ENCODE measurements at places on chromosomes 5 and 9.

GRCh38 chr9:90996154-90997065 is 194.8 kb downstream of the SYK start:
- DNase-seq = no peak

DNA sequence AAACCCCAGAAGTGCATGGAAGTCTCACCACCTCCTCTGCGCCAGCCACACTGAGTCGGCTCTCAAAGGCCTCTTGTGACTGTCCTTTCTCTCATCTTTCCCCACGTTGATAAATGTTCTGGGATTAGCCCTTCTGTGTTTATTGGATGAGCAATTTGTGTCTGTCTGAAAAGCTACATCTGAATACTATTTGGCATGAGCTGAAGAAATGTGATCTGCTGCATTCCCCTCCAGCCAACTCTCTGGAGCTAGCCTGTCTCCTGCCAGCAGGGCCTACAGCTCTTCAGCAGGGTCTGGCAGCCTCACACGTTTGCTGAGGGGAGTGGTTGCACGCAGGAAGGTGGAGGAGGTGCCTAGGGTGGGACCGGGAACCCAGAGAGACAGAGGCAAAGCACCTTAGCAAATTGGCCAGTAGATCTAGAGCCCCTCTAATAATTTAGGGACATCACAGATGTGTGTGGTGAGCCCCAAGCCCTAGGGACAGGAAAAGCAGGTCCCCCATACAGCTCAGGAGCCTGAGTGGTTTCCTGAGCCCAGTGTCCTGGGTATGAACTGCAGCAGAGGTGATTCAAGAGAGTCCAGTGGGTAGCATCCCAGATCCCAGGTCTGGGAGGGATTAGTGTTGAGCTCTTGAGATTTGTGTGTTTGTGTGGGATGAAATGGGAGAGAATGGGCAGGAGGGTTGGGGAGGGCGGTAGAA is 20.5 kb upstream of the B4GALT1 start:
- DNase-seq = peak; percentile 59

- peak; percentile 25 for DNase-seq
These were observed 67.8 kb upstream of the KLF4 start for GRCh38 chr9:107557236-107557990.

DNA sequence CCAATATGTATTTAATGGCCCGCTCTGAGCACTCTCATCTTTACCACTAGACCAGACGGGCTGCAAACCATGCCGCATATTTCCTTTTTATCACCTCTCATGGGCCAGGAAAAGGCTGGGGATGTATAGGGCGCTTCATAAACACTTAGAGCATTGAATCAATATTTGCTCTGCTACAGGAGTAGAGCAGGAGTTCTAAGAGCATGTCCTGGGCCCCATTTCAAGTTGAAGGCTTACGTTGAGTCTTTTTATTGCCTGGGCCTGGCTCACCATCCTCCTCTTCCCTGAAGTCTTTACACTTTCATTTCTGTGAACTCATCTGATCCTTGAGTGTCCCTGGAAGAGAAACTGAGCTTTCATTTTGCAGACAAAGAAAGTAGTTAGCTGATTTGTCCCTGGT is 112.4 kb downstream of the FSTL4 start:
- no peak for DNase-seq

GRCh38 chr5:68071736-68072135 is 143.8 kb upstream of the PIK3R1 start:
- no peak for DNase-seq

- DNase-seq = peak; percentile 28
These were observed 267.6 kb upstream of the DMRT1 start for GRCh38 chr9:573691-574410.

GRCh38 chr9:92535940-92536850 is at the start of gene ECM2:
Gene ECM2 (minus strand): TSS chr9:92535990. CDS start chr9:92522866, 13,124 bp downstream.
- DNase-seq = peak; percentile 87

DNA sequence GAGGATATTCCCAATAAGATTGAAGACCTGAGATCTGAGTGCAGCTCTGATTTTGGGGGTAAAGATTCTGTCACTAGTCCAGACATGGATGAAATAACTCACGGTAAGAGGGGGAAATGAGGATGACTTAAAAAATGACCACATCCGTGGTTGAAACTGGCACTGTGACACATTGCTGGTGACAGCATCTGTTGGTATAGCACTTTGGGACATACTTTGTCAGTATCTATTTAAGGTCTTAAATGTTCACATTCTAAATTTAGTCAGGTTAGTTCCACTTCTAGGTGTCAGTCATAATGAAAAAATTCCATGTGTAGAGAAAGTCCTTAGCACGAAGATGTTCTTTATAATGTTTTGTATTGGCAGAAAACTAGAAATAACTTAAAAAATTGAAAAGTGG is 70.9 kb downstream of the GAPVD1 start:
- no peak for DNase-seq

- DNase-seq = no peak
These were observed 249.2 kb upstream of the KLF4 start for GRCh38 chr9:107738789-107739188.

DNA sequence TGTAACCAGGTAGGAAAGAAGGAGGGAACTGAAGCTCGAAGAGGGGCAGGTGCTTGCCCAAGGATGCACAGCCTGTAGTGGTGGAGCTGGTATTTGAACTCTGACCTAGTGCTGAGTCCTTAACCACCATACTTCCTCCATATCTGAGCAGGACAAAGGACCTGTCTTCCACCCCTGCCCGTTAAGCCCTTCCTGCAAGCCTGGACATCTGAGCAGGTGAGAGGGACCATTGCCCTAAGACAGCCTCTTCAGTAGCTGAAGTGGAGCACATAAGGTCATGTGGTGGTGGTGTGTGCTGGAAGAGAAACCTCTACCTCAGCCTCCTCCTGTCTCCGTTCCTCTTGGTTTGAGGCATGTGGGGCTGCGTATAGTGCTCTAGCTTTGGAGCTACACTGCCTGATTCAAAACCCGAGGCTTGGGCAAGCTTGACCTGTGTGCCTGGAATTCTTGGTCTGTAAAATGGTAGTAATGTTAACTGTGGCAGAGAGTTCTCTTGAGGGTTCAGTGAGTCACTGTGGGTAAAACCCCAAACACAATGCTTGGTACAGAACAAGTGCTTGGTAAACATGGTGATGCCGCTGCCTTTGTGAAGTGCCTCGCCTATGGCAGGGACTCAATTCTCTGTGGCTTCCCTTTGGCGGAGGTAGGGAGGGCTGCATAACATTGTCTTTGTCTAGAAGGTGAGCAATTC is 7.4 kb downstream of the GALNT10 start:
- peak; percentile 91 for DNase-seq

DNA sequence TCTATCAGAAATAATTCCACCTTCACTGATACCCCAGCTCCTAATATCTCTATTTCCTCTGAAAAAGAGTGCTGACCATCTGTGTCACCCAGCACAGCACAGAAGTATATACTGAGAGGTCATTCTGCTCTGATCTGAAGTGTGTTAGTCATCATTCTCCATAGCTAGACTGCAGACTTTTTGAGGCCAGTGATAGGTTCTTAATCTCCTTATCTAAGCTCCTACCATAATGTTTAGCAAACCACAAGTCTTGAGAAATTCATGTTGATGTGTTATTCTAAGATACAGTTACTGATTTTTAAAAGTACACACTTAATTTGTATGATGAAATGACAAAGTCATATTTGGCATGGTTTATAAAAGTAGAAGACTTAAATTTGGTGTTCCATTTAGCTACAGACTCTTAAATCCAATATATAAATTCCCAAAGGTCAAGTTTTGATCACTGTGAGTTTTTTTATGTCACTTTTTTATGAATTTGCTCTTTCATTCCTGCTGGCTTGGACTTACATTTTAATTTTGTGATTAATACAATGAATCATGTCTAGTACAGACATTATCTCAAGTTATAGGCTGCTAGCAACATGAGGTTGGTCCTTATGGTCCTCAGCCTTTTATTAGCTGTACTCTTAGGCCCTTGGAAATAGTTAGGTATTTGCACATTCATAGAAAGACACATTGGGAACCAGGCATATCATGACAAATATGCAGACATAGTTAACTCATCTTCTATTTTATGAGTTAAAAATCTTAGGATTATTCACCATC is 380.8 kb downstream of the EBF1 start:
- peak; percentile 65 for DNase-seq

DNA sequence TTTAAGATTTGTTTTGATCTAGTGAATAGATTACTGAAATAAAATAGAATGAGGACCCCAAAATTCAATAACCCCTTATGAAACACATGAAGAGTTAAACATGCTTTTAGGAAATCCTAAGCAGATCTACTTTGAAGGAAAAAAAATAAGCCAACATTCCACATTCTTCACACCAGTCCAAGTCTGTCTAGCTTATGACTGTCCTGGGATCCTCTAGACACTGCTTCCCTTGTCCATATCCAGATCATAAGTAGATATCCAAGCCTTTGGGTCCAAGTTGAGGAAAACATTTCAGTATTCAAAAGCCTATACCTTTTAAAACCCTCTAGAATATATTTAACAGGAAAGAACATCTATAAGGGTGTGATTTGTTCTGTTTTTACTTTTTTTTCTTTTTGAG is 58.8 kb upstream of the MINAR2 start:
- no peak for DNase-seq

DNA sequence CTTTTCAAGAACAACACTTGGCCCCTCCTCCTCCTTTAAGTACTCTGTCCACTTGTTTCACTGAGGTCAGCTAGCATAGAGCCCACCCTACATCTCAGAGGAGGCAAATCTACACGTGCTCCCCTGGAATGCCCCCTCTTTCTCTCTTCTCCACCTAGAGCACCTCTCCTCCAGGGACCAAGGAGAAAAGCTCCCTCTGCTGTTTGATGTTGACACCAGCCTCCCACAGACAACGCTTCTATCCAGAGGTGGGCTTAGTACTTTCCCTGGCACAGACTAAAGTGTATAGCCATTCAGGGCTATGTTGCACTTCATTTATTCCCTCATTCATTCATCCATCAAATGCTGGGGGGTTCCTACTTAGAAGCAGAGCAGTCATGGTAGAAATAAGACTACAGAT is 68.2 kb upstream of the TAF1L start:
- no peak for DNase-seq

DNA sequence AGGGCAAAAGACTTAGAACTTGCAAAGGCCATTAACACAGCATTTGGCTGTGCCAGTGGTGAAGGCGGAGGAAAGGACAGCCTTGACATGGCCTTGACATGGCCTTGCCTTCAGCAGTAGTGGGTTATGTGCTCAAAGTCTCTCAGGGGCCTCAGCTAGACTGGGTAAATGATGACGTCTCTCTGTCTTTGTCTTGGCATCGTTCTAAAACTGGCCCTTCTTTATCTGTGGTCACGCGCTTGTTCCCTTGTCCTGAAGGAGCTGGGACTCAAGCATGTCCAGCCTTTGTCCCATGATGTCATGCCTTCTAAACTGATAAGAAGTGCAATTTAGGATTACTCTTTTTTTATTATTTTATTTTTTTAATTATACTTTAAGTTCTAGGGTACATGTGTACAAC is 88.7 kb upstream of the ATP10B start:
- no peak for DNase-seq

- DNase-seq = peak; percentile 91
These were observed 2.8 kb downstream of the PDLIM7 start for GRCh38 chr5:177494346-177495195.

GRCh38 chr9:119284118-119284517 is 85.1 kb downstream of the BRINP1 start:
- no peak for DNase-seq

DNA sequence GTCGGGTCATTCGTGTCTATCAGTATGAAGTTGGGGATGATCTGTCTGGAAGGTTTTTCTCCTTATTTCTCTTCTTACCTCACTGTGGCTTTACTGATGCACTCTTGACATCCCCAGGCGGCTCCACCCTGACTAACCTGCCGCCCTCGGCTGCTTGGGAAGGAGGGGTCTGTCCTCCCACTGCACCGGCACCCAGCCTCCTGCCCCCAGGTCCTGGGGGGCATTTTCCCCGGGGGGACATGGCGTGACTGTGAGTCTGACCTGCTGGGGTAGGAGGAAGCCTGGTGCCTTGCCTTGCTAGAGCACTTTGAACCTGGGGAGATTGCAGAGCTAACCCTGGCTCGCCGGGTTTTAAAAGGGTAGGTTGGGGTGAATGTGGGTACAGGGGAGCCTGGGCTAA is 27.5 kb downstream of the DYNC2I2 start:
- DNase-seq = no peak

- no peak for DNase-seq
These were observed 144.3 kb downstream of the CDH12 start for GRCh38 chr5:22708770-22709328.

- DNase-seq = no peak
These were observed 68.5 kb downstream of the PRLR start for GRCh38 chr5:35161652-35162273.

- DNase-seq = peak; percentile 31
These were observed 6.6 kb downstream of the SLC46A2 start for GRCh38 chr9:112884101-112884500.

GRCh38 chr9:21758540-21758939 is 43.9 kb upstream of the MTAP start:
- DNase-seq = no peak

GRCh38 chr5:148717668-148718067 is 63.3 kb upstream of the HTR4 start:
- no peak for DNase-seq

DNA sequence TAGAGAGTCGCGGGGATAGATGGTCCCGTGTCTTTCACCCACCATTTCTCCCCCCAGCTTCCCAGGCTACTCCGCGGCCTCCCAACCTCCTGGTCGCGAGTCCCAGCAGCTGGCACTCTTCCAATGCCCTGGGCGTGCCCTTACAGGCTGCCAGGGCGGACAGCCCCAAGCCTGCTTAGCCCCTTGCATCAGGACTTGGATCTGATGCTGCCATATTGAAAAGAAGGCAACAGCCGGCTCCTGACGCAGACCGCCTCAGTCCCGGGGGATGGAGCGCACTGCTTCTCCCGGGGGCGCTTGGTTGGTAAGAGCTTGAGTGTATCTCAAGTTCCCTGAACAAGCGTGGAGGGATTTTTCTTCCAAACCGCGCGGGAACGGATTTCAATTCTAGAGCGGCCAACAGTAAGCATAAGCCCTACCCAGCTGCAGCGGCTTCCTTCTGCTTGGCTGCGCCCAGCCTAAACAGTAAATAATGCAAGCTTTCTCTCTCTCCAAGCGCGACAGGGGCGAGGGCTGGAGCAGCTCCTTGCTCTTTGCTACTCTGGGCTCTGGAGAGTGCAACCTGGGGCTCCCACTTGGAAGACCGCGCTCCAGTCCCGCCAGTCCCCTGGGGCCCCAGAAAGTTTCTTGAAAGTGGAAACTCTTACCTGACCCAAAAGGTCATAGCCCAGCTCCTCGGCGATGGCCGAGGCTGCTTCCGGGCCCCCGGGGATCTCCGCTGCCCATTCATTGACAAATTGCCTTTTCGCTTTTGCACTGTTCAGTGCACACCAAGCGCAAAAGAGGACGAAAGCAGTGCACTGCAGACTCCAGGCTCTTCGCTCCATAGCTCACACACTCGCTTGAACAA is 607 bp downstream of the PCSK1 start:
- DNase-seq = no peak

- DNase-seq = no peak
These were observed 57.0 kb upstream of the FSD1L start for GRCh38 chr9:105390871-105391270.

Data from cardiac fibroblast (primary cell).